Osteoblast (primary cell): ENCODE measurements at places on chromosomes 2 and 18.

GRCh38 chr2:41488888-41489287 lies 558.9 kb upstream of the PKDCC start:
- DNase-seq = no peak

DNA sequence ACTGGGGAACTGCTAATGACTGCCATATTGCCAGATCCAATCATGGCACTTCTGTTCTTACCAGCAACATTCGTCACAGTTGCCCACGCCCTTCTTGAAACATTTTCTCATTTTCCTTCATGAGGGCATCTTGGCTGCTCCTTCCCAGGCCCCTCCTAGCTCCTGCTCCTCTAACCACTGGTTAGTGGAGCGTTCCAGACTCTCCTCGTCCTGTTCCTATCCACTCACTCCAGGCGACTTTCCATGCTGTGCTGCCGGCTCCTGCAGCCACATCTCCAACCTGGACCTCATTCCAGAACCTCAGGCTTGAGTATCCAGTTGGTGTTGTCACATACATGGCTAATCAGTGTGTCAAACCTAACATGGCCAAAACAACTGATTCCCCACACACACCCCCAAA lies 1.3 kb upstream of the ADI1 start:
- DNase-seq = no peak

GRCh38 chr2:167874812-167875211 lies 372.6 kb downstream of the STK39 start:
- DNase-seq = no peak

- DNase-seq = no peak
These were observed 26.1 kb upstream of the TMX3 start for GRCh38 chr18:68740966-68741365.
